ENCODE measurements at places on chromosomes 1 and 21.

DNA sequence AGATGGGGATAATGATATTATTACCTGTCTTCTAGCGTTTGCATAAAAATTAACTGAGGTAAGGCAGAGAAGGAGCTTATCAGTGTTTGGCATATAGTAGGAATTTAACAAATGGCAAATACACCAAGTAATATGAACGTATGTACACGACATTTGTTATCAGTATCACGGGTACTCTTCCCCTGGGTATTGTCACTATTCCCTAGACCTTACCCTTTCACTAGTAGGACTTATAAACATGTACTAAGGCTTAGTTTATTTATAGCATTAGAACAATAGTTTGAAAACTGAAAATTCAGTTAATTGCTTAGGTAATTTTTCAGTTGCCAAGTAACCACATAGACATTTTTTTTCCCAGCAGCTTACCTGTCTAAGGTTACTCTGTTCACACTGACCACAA, 187.0 kb downstream of the KCTD3 start:
- no peak for DNase-seq

- DNase-seq = no peak
Measured at GRCh38 chr1:230393722-230394121, 32.4 kb downstream of the PGBD5 start.

- no peak for DNase-seq
Measured at GRCh38 chr21:41603476-41603875, 95.5 kb upstream of the TMPRSS2 start.

DNA sequence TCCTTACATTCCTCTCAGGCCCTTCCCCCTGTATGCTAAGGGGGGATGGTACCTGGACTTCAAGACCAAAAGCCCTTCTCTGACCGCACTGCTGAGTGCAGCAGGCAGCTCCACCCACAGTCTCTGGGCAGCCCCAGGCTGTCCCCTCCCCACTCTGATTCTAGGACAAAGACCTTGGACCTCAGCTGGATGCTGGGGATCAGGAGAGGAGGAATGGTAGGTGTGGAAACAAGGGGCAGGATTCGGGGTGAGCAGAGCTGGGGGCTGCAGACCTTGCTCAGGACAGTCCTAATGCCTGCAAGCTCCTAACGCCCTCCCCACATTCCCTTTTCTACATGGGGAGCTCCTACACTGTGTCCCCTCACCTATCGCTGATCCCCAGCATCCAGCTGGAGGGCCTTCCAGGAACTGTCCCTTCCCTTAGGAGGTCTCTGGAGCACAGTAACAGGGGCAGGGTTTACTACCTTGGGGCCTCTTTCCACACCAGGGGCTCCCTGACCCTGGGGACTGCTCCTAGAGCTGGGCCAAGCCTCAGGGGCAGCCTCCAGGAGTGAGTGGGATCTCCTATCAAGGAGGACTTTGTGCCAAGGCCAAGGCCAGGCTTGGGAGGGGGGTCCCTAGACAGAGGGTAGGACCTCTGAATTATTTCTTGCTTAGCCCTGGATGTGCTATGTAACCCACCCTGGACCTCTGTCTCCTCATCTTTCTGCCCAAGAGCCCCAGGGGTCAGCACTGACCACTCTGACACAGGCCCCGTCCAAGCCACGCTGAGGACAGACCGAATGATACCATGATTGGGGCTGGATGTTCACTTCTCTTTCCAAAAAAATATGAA, 5.6 kb downstream of the CLDN19 start:
- no peak for DNase-seq

- no peak for DNase-seq
Measured at GRCh38 chr1:205360891-205361290, 4.2 kb upstream of the KLHDC8A start.

- DNase-seq = no peak
Measured at GRCh38 chr1:241800640-241801039, 47.4 kb upstream of the EXO1 start.

- no peak for DNase-seq
Measured at GRCh38 chr1:205046870-205047269, 3.9 kb downstream of the CNTN2 start.

- DNase-seq = no peak
Measured at GRCh38 chr1:9849691-9850441, 26.1 kb upstream of the CLSTN1 start.

DNA sequence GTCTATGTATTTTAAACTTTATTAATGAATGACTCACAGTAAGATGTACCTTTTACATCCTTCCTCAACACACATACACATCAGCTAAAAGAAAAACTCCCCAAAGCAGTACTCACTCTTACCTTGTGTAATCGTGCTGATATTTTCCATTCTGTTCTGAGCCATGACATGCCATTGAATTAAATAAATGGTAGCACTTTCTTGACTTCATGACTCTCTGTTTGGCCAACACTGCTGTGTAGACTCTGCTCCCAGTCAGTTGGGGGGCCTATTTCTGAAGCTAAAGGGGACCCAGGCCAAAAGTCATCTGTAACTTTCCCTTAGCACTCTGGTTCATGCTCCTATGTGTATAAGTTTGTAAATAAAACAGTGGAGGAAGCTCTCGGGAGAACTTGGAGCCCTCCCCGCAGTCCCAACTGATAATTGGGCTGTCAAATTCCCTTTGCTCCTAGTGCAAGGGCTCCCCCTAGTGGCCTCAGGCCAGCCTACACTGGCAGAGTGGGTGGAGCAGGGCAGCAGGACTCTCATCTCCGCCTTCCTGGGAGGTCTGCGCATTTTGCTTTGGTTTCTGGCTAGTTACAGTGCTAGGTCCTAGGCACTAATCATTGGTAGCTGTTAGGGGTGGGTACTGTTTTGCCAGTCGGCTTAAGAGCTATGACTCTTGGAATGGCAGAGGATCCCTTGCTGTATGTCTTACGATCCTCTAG, 1.7 kb upstream of the FYB2 start:
- DNase-seq = peak; percentile 12

- no peak for DNase-seq
Measured at GRCh38 chr1:187715483-187715882, 886.7 kb downstream of the PLA2G4A start.

DNA sequence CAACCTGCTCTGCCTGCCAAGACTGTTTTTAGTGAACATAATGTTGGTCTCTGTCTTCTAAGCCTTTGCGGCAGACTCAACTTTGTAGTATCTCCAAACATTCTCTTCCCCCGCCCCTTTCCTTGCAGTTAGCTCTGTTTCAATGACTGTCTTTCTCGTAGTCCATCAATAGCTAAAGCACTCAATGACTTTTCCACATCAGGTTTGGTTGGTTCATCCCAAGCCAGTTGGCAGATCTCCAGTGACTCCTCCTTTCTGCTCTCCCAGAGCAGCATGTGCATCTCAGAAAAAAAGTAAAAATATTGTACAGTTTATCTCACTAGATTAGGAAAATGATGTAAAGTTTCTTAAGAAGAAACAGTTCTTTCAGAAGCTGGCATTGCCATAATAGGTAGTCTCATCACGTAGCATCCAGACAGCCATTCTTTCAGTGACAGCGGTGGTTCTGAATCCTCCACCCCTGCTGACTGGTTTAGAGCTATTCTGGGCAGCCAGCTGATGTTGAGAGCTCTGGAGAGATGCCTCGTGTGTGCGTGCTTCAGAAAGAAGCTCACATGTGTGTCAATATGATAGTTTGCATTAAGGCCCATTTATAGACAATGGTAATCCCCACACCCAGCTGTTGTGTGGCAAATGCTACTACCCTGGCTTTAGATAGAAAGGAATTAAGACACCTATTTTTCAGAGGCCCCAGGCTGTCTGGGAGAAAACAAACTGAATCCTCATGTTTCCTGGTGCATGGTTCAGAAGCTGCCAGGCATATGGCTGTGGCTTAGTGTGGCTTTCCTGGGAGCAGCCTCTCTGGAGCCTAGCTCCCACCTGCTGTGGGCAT, 53.2 kb downstream of the CNN3 start:
- DNase-seq = no peak

GRCh38 chr1:160076295-160076694, 5.0 kb upstream of the KCNJ9 start:
- no peak for DNase-seq

DNA sequence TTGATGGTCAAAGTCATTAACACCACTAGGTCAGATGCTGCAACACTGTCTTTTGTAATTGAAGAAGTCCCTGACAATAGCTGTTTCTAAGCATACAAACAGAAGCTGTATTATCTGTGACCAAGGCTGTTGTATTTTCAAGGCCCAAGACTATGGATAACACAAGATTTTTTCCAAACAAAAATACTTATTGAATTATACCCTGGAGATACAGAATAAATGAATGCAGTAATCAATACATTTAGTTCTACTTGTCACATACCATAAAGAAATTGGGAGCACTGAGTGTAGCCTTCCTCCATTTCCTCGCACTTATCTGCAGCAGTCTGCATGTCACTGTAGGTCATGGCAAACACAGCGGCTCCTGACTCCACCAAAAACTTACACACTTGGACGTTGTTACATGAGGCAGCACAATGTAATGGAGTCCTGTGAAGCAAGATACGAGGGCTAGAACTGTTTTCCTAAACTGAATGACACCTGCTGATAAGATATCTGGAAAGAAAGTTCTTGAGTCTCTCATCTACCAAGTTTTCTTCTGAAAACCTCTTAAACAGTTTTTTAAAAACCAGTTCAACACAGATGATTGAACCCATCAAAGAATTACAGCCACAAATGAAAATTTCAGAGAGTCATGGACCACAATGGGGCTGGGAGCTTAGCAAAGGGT, 56.9 kb downstream of the TP53BP2 start:
- no peak for DNase-seq

GRCh38 chr1:56472860-56473259, 106.5 kb downstream of the PLPP3 start:
- DNase-seq = no peak

GRCh38 chr21:43669828-43670605, 10.7 kb downstream of the RRP1B start:
- no peak for DNase-seq

DNA sequence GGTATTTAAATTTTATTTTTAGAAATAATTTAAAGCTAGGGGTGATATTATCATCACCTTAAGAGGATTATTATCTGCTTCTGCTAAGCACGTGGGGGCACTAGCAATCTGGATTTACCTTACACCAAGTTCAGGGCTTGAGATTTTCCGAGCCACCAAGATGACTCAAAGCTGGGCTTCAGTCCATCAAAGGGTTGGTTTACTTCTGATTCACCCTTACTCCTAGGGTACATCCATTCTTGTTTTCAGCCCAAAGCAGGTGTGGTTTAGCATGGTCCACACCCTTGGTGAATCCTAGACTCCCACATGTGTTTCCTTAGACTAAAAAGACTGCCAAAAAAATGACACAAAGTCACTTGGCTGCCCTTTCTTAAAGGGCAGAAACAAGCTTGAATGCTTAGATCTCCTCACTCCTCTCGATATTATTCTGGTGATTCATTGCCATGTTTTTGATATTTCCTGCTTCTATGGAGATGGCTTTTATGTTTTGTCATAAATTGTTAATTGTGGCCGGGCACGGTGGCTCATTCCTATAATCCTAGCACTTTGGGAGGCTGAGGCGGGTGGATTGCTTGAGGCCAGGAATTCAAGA, 9.8 kb upstream of the PRSS38 start:
- DNase-seq = no peak

DNA sequence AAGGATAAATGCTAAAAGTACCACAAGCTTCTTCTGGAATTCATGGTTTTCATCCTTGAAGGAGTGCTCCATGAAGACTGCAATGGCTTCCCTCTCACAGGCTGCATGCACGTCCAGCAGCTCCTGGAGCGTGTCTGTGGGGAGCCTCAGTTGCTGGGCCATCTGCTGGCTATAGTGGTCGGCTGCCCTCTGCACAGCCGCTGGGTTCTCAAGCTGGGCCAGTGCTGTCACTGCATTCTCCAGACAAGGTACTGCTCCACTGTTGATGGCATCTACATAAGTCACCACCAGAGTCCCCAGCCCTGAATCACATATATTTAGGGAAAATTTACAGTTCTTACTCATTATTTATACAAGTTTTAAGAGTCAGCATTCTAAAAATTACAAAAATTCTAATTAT, 8.7 kb downstream of the GBP4 start:
- no peak for DNase-seq

All from stimulated activated CD8-positive, alpha-beta memory T cell treated with anti-CD3 and anti-CD28 coated beads, Interleukin-4, amount 100 ng/mL, for 4 hours (primary cell).